Adipocyte (in vitro differentiated cells): ENCODE measurements at places on chromosomes 2 and 18.

- DNase-seq: no peak
These were observed 7.7 kb upstream of the MAL start for GRCh38 chr2:95017836-95018235.

DNA sequence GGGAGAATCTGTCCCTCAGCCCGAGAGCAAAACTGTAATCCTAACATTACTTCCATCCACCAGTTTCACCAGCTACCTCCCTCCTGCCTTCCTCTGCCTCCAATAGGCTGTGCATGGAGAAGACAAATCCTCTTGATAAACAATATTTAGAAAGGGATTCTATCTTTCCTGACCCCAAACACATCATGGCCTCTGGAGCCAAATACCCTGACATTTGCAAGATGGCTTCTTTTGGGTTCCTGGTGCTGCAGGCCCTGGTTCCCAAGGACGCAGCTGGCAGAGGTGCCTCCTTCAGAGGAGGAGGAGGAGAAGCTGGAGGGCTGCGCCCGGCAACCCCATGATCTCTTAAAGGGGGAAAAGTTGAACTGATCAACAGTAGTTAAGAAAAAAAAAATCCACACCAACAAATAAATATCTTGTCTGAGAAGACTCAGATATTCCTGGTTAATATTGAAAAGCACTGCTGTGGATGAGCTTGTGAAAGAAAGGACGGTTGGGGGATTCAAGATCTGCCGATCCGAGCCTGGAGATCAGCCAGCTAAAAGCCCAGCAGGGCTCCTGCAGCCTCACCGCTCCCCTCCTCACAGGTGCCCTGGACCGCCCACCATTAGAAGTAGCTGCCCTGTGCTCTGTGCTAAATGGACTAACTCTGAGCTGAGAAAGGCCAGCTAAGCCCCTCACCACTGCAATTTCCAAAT lies 116.8 kb downstream of the MSH2 start:
- no peak for DNase-seq

DNA sequence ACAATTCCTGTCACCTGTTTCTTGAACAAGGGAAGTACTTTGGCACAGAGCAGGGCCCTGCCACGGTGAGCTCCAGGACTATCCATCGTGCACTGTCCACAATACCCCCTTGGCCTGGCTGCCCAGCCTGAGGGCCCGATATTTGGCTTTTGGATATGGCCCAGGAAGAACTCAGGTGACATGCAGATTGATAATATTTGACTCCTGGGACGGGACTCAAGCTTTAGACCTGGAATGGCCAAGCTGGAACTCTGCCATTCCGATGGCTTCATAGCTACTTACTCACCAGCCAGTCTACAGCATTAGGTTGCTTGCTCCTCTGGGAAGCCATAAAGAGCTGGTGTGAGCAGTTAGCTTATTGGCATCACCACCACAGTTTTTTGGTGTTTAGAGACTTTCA lies 26.6 kb downstream of the EML6 start:
- no peak for DNase-seq

GRCh38 chr2:7736646-7737305 lies 819.6 kb downstream of the RNF144A start:
- DNase-seq: peak; percentile 51

DNA sequence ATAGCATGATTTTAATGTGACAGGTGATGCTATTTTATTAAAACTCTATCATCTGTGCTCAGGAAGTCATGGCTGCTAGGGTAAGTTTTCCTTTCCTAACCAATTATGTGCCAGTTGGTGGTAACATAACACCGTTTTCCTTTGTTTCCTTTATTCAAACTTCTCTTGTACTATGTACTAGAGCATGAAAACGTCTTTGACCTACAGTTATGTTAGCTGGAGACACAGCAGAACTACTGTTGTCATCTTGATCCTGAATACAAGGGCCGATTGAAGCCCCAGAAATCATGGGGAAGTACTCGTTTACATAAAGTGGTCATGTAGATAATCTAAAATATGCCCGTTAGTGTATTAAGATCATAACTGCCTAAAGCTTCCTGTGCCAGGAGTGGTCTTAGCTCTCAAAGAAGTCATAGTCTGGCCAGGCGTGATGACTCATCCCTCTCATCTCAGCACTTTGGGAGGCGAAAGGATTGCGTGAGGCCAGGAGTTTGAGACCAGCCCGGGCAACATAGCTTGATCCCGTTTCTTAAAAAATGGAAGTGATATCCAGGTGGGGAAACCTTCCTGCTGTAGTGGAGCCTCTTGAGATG lies 20.5 kb downstream of the NEDD4L start:
- no peak for DNase-seq

GRCh38 chr2:58428096-58429013 lies 187.2 kb upstream of the FANCL start:
- peak; percentile 47 for DNase-seq

GRCh38 chr2:85708641-85709040 lies 14.5 kb downstream of the GNLY start:
- DNase-seq: no peak

DNA sequence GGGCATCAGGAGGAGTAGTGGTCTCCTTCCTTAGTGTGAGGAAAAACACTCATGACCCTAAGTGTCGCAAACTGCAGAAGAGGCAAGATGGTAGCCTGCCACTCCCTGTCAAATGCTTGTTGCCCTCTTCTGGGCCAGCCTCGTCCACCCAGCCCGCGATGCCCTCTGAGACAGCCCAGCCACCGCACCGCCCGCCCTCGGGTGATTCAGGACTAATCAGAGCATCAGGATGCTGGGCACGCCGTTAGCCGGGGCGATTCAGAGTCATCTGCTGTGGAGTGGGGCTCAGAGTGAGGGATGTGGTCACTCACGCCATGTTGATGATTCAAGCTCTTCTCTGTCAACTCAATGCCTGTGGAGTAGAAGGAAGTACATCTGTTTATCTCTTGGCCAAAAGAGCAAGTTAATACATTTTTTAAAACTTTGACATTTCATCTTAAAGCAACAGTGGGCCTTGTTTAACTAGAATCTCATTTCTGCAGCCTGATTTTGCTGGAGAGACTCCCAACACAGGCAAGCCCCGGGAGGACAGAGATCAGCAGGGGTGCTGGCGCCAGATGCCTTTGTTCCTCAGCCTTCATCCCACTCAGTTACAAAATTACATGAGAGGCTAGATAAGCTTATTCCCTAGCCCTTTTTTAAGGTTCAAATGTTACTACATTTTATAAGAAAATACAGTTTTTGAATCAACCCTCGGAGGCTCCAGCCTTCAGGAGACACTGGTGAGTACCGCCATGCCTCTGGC lies 79.0 kb downstream of the TMEM18 start:
- DNase-seq: no peak

- no peak for DNase-seq
These were observed 1088.1 kb upstream of the PIK3C3 start for GRCh38 chr18:40866968-40867367.

GRCh38 chr2:109613081-109613921 lies 465 bp downstream of the SEPTIN10 start:
- DNase-seq: peak; percentile 81

DNA sequence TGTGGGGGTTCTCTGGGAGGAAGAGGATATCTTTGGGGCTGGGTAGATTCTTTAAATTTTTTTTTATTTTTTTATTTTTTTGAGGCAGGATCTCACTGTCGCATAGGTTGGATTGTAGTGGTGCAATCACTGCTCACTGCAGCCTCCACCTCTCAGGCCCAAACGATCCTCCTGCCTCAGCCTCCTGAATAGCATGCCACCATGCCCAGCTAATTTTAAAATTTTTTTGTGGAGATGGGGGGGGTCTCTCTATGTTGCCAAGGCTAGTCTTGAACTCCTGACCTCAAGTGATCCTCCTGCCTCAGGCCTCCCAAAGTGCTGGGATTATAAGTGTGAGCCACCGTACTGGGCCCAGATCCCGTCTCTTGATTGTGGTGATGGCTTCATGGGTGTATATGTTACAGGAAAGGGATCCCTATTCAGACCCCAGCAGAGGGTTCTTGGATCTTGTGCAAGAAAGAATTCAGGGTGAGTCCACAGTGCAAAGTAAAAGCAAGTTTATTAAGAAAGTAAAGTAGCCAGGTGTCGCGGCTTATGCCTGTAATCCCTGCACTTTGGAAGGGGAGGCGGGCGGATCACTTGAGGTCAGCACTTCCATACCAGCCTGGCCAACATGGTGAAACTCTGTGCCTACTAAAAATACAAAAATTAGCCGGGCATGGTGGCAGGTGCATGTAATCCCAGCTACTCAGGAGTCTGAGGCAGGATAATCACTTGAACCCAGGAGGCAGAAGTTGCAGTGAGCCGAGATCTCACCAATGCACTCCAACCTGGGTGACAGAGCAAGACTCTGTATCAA lies 2.0 kb upstream of the C2orf68 start:
- no peak for DNase-seq

- DNase-seq: no peak
These were observed 5.7 kb upstream of the HS1BP3 start for GRCh38 chr2:20656561-20656960.

- DNase-seq: peak; percentile 13
These were observed 101.5 kb upstream of the LPIN2 start for GRCh38 chr18:3114451-3114850.

- no peak for DNase-seq
These were observed 653 bp upstream of the ANKAR start for GRCh38 chr2:189673661-189674373.

DNA sequence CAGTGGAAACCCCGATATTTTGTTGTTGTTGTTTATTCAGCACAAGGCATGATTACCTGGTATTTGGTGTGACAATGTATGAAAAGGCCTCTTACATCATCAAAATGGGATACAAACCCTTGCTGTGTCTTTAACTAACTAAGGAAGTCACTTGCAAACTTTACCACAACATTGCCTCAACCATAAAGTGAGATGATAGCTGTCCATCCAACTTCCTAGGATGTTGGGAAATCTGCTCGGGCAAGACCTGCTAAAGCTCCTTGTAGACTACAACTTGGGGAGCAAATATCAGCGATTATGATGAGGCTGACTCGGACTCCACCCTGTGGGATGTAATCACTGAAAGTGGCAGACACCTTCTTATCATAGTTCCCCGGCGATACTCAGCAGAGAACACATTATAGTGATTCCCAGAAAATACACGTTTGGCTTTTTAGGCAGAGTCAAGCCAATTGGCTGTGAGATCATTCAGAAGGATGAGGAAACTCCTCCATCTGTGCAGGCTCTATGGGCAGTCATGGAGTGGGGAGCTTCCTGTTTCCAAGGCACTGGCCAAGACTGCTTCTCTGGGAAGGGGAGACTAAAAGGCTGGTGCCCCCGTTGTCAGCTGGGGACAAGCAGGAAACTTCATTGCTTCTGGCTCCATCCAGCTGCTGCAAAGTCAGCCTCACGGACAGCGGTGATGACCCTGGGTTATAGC lies 289.0 kb downstream of the RNF144A start:
- DNase-seq: no peak

DNA sequence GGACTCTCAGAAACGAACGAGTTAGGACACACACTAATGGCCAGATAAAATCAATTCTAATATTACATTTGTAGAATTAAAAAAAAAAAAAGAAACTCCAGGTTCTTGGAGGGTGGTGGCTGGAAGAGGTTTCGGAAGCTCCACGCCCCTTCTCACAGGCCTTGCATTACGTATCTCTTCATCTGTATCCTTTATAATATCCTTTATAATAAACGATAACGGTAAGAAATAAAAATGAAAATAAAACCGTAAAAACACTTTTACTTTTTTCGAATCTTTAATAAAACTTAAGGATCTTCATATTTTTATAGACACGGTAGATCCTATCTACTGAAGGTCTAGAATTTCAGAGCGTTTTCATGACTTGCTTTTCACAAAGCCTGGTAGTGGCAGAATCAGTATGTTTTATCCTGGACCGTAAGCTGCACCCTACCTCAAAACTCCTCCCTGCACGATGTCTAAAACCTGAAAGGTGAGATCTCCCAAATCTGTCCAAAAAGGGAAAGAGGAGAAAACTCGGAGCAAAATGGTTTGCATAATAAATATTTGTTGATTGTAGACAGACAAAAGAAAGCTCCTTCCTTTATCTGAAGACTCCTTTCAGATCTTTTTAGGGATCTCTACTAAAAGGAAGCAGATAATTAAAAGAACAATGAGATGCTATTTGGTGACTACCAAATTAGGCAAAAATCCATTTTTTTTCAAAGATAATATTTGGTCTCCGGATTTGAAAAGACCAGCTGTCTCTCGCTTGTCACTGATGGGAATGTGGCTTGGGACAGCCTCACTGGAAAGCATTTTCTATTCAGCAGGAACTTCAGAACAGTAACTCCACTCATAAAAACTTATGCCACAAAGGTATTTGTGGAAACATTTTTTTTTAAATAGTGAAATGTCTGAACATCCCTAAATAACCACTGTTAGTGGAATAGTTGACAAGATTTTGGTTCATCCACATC lies 2.0 kb upstream of the CXCR4 start:
- no peak for DNase-seq
